GM13977 (cell line): ENCODE measurements at places on chromosomes 6 and 20.

- DNase-seq = peak; percentile 73
Observed at GRCh38 chr6:28212510-28213212, 12.4 kb upstream of the ZSCAN9 start.

GRCh38 chr6:32529697-32530430, at the start of gene HLA-DRB5:
HLA-DRB5 (minus strand) TSS chr6:32530287; CDS start chr6:32530224, 63 bp downstream.
- no peak for DNase-seq

GRCh38 chr6:139423037-139423703, 48.7 kb upstream of the CITED2 start:
- no peak for DNase-seq

GRCh38 chr6:22392711-22393110, 95.9 kb upstream of the PRL start:
- DNase-seq = no peak

GRCh38 chr6:82410151-82410648, 46.6 kb downstream of the TPBG start:
- DNase-seq = no peak

GRCh38 chr6:106520711-106521401, 108.4 kb downstream of the RTN4IP1 start:
- DNase-seq = peak; percentile 58

DNA sequence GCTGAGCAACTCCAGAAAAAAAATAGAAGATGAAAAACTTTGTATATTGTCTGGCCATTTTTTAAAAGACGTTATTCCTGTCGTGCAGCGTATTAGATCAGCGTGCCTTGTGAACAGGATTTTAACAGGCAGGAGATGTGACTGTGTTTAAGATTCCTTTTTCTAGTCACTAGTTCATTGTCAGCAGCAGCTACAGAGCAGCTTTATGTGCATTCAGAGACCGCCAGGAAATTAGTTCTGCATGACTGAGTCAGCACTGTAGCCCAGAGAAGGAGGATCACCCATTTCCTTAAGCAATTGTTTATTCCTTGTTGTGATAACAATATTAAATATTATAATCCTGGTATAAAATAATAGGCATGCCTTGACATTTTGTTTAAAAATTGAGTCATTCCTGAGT, 75.4 kb upstream of the ADGRB3 start:
- no peak for DNase-seq

DNA sequence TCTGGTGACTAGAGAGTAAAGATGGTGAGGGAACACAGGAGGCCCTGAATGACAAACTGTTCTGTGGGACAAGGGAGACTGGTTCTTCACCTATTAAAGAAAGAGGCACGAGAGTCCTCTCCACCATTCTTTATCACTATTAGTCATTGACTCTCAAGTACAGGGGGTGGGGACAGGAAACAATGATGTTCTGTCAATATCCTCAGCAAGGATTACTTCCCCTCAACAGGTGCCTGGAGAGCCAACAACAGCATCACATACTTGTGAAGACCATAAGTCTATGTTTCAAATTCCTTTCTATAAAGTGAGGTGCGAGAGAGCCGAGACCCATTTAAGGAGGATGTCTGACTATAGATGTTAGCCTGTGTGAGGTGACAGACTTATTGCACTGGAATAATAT, 72.4 kb upstream of the TBC1D7 start:
- DNase-seq = peak; percentile 43

- DNase-seq = no peak
Observed at GRCh38 chr6:163386329-163386908, 28.1 kb upstream of the QKI start.
